Esophagus muscularis mucosa (tissue), 4 donors: ENCODE measurements at places on chromosomes 3 and 15. TPM values are rescaled to one million over a fixed set of nuclear protein-coding genes. Genes with fewer than 3 reads are reported as not detected.

Gene ETFA
- 98.7 TPM for total RNA-seq

DNA sequence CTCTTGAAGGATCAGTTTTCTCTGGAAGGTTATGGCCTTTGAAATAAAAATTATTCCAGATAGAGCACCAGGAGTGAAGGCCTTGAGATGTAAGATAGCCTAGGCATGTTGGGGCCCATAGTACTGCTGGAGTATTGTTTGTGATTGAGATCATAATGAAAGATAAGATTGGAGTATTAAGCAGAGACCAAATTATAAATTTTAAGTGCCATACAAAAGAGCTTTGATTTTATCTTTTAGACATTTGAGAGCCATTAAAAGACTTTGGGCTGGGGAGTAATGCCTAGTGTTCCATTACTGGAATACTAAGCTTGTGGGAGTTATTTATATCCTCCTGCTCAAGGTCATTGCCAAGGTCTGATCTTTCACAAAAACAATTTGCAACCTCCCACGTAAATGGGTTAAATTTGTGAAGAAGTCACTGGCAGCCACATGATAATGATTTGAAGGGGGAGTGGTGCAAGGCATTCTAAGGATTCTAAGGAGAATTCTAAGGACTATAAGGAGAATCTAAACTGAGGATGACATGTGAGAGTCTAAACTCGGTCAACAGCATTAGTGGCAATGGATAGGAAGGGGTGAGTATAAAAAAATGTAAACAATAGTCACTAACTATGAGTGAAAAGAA, 12.8 kb downstream of the ELL3 start:
- no peak for DNase-seq

Gene CRYGS
- total RNA-seq: 2.0 TPM

GRCh38 chr3:23115171-23115877, 87.8 kb upstream of the UBE2E2 start:
- DNase-seq: no peak

Gene FAM3D
- not detected for total RNA-seq

Gene MUC20
- 2.7 TPM for total RNA-seq

GRCh38 chr15:73969151-73969759, 22.8 kb downstream of the STOML1 start:
- no peak for DNase-seq

Gene GPR149
- total RNA-seq: not detected

Gene A4GNT
- total RNA-seq: not detected

DNA sequence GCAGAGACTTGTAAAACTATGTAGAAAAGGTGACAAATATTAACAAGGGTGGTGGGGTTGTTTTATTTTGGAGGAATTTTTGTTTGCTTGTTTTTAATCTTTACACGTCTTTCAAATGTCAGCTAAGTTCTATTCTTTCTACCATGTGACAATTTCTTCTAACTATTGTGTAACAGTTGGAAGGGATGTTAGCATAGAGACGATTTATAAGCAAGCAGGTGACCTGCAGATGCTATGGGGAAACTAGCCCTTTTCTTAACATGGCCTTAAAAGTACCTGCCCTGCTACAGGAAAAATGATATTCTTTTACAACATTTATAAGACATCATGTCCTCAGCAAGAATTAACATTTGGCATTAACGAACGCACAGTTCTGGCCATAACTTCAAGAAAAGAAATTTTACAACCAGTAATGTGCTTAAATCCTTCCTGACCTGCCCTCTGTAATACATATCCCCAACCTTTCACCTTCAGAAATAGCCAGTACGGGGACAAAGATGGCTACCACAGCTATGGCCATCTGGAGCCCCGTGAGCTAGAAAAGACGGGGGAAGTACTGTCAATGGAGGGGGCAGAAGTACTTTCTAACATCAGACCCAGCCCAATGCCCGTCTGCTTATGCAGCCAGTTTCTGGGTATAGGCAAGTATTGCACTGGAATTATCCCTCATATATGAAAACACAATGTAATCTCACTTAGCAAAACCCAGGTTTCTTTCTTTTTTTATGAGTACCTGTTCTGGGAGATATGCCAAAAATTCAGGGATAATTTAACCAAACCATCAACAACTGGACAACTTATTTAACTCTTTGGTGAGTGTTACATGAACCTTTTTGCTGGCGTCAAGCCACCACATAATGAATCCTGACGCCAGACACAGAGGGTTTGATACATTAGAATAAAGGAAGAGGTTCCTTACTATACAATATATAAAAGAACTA, 67.7 kb upstream of the NR2F2 start:
- peak; percentile 80 for DNase-seq

GRCh38 chr3:37453393-37454389, 279.3 kb upstream of the LRRFIP2 start:
- DNase-seq: peak; percentile 94
